ENCODE measurements at places on chromosomes 13 and 19. TPM values are rescaled to one million over a fixed set of nuclear protein-coding genes. Genes with fewer than 3 reads are reported as not detected.

OR7A5 gene
- not detected for total RNA-seq

CEACAM3 gene
- total RNA-seq, result not detected

CEACAM16 gene
- not detected for total RNA-seq

GFY gene
- not detected for total RNA-seq

SIGLEC10 gene
- 13.9 TPM for total RNA-seq

All from upper lobe of left lung (tissue), 6 donors.